ENCODE measurements at places on chromosomes 3 and 15.

DNA sequence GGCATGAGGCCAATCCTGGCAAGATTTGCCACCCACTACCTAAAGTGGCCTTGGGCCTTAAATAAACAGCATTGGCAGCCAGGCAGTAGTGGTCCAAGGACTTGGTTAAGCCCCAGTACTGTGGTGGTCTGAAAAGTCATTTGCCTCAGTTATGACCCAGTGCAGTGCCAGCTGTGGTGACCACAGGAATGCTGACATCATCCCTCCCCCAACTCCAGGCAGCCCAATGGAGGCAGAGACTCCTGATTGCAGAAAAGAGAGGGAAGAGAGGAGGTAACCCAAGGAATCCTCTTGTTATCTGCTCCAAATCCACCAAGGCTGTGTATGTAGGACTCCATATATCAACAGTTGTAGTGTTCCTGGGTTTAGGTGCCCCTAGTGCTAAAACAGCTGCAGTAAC is 883.6 kb downstream of the SQOR start:
- no peak for DNase-seq

GRCh38 chr15:73955861-73956742 is 29.8 kb downstream of the LOXL1 start:
- DNase-seq = no peak

GRCh38 chr15:37941779-37942178 is 7.3 kb downstream of the TMCO5A start:
- no peak for DNase-seq

DNA sequence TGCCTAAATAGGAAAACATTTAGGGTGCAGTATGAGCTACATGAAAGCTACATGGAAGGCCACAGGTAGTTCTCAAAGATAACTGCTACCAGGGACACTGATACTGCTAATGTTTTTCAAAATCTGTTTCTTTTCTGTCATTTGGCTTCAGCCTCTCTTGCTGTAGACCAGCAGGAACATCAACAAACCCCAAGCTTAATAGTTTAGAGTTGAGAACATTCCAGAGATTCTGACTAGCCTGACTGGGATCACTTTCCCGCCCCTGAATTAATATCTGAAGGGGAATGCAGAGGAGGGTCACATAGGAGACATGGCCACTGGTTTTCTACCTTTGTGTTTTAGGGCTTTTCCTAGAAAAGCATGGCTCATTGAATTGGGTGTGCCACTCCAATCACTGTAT is 16.9 kb upstream of the C3orf38 start:
- no peak for DNase-seq

GRCh38 chr15:79130535-79131130 is 40.1 kb upstream of the RASGRF1 start:
- no peak for DNase-seq

GRCh38 chr15:94387849-94388441 is 156.6 kb downstream of the MCTP2 start:
- DNase-seq = no peak
